ENCODE measurements at places on chromosomes 4 and X.
A peak's percentile ranks its signal among the peaks of the same experiment; 100 is the strongest.

- no peak for DNase-seq
Observed at GRCh38 chrX:2967584-2967983, 38.4 kb upstream of the ARSD start.

DNA sequence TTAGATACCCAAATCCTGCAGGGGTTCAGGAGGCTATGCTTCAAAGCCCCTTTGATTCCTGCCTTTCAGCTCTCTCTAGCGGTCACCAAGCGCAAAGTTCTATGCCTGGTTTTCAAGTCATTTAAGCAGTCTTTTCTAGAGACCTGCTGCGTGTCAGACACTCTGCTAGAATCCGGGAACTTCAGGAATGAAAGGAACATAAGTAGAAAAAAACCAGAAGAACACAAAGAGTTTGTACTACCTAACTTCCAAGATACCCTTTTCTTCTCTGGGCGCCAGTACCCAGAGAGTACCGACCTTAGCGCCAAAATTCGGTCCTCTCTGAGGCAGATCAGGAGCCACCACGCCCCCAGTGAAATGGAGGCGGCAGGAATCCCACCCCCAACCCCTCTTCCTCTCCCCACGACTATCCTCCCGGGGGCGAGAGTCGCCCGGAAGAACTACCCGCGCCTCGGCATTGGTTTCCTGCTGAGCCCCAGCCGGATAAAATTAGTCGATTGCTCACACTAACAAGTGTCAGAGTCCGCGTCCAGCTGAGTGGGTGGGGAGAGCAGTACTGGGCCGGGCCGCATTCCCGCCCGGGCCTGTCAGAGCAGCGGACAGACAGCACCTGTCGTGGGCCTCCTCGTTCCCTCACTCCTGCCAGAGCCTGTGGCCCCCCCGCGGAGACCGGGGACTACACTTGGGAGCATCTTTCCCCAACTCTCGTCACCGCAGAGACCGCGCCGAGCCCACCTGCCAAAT lies 78.8 kb downstream of the RLIM start:
- peak; percentile 33 for DNase-seq

DNA sequence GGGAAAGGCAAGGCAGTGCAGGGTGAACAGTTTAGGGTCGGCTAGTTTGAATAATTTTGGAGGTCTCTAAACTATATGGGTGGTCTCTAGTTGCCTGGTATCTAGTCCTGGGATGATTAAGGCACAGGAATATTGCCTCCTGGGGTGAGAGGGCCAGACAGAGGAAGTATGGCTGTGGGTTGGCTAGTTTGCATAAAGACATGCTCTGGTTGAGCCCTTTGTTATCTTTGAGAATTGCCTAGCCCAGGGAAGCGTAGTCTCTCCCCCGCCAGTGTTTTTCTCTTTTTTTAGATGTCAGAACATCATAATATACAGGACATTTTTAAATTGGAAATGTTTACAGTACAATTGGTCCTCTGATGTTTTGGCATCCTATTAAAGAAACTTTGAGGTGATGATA lies 163.5 kb downstream of the PWWP3B start:
- DNase-seq: no peak

DNA sequence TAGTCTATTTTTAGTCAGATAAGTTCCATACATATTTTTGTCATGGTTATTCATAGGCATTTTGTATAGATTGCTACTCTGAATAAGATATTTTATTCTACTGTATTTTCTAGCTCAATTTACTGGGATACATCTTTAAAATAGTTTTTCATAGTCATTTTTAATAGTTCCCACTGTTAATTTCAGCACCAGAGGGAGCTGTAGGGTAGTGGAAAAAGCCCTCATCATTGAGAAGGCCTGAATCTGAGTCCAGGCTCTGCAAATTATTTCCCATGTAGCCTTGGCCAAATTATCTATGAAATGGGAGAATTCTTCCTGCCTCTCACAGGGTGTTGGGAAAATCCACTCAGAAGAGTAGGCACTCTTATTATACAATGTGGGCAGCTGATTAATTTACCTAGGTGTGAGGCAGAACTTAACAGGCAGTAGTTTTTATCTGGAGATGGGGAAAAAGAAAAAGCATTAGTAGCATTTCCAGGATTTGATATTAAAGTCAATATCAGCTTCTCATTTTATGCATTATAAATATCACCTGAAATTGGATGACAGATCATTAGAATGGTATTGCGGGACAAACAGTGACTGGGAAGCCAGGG lies 102.9 kb upstream of the PAQR3 start:
- DNase-seq: no peak

GRCh38 chr4:15963001-15963451 lies at the start of gene FGFBP2:
Gene FGFBP2, minus strand, starts transcription at chr4:15963175. Its CDS starts 46 bp downstream, at chr4:15963129.
- peak; percentile 41 for DNase-seq

DNA sequence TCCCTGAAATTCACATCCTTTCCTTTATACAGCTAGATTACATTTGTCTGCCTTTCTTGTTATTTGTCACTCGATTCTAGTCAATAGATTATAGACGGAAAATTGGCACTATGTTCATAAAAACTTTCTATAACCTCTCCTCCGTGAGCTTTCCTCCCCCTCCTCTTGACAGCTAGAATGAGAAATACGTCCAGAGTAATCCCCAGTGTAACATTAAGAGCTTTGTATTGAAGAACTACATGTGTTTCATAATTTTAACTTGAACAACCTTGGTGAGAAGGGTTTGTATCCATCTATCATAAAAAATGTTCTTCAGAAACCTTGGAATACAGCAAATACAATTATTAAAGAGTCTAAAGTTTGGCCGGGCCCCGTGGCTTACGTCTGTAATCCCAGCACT lies 1707.4 kb downstream of the PCDH7 start:
- DNase-seq: no peak

GRCh38 chrX:78116766-78117165 lies 12.7 kb downstream of the PGK1 start:
- no peak for DNase-seq

- DNase-seq: no peak
Observed at GRCh38 chrX:311156-312129, 7.2 kb downstream of the GTPBP6 start.

DNA sequence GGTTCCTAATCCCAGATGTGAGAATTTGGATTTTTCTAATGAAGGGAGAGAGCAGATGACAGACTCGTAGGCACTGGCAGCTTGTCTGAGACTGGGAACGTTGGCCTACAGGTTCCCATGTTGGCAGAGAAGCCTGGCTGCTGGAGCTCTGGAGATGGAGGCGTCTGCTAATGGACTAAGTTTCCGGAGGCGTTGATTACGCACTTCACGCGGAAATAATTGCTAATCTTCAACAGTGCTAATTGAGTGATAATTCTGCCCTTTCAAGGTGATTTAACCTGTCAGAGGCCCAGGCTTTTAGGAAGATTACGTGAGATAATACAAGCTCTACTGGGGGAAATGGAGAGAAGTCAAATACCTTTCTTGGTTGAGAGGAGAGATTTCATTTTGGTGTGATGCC lies 77.4 kb downstream of the PSAPL1 start:
- no peak for DNase-seq

- no peak for DNase-seq
Observed at GRCh38 chr4:82437285-82438005, 7.1 kb downstream of the ENOPH1 start.

- no peak for DNase-seq
Observed at GRCh38 chr4:108893468-108893867, 130.6 kb upstream of the ETNPPL start.

DNA sequence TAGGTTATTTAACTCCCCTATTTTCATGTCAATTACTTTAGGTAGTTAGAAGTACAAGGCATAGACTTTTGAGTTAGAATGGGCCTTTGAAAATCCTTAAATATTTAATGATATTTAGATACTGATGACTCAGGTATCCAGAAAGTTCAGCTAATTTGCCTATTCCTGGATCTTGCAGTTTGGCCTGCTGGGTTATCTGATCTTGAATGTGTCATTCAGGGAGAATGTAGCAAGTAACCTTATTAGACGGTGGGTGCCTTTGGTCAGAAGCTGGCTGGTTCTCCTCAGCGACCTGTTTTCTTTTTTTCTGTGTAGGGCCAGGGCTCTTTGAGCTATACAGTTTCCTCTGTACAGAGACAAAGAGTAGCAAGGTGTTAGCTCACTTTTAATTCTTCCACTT lies 42.0 kb downstream of the MTM1 start:
- DNase-seq: no peak

GRCh38 chr4:102129810-102130209 lies 215.5 kb downstream of the SLC39A8 start:
- no peak for DNase-seq
